ENCODE measurements at places on chromosomes 5 and 9.

DNA sequence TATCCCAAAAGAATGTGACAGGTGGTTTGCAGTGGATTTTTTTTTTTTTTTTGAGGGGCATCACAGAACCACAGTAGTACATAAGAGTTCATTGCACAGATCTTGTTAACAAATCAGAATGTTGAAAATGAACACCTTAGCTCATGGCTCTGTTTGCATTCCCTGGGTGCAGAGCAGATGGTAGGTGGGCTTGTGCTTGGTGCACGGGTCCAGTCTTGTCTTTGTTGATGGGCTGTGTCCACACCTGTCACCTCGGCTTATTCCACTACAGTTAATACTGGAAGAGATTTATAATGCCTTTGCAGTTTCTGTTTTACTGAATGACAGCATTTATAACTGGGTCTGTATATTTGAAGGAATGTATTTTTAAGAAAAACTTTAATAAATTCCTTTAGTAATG, 146.6 kb downstream of the KDM4C start:
- no peak for DNase-seq

- DNase-seq = no peak
Measured at GRCh38 chr5:81922854-81923279, 49.0 kb upstream of the ATG10 start.

DNA sequence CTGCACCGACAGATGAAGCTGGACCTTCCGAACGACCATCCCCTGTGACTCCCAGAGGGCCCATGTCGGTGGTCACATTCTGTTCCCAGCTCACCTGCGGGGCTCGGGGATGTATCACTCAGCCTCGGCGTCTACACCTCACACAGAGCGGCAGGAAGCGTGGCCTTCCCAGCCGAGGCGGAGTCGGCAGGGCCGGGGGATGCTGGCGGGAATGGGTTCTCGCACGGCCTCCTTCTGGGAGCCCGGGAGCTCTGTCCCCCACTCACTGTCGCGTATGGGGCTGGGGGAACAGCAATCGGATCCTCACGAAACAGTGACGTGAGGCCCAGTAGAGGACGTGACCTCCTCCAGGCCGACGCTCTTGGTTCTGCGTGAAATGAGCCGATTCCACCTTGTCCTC, 20.4 kb downstream of the NACC2 start:
- no peak for DNase-seq

- no peak for DNase-seq
Measured at GRCh38 chr9:90737742-90738141, 63.9 kb upstream of the SYK start.

GRCh38 chr9:112605518-112605917, 112.4 kb downstream of the INIP start:
- no peak for DNase-seq

- DNase-seq = no peak
Measured at GRCh38 chr9:89023740-89024139, 32.5 kb downstream of the S1PR3 start.

- no peak for DNase-seq
Measured at GRCh38 chr5:15835514-15835913, 335.5 kb downstream of the FBXL7 start.

DNA sequence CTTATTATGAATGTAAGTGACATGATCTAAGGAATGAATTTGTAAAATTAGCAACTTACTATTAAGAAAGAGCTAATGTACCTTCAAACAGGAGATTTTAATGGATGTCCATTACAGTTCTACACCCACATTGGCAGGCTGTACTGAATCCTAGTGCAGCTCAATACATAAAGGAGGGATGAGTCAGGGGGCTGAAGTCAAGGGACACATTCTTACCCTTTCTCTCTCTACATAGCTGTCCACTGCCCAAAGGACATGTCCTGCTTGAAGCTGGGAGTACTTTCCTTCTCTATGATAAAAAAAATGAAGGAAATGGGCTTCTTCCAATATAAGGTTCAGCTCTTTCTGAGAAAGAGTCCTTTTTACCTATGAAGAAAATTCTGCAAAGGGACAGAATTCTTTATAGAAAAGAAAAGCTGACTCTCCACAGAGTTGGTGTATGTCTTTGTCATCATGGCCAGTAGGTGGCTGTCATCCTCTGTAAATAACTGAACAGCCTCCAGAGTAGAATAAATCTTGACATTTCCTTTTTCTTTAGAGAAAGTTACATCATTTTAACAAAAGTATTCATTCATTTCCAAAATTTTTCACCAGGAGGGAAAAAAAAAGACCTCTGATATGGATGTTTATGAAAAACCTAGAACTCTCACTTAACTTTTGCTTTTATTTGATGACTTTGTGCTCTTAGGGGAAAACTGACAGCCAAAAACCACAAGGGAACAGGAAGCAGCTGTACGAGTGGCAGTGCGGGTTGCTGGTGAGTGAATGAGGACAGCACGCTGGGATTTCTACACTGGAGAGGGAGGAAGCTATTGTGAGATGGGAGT, 13.1 kb upstream of the IFNA14 start:
- peak; percentile 23 for DNase-seq

DNA sequence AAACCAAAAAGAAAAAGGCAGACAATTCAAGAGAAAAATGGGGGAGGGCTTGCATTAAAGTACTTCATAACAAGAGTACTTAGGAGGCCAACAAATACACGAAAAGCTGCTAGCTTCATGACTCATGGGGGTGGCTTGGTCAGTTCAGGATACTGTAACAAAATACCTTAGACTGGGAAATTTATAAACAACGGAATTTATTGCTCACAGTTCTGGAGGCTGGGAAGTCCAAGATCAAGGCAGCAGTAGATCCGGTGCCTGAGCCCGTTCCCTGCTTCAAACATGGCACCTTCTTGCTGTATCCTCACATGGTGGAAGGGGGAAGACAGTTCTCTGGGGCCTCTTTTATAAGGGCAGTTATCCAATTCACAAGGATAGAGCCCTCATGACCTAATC, 111.4 kb downstream of the C9orf50 start:
- DNase-seq = no peak

GRCh38 chr5:1110307-1111240, 1.3 kb downstream of the SLC12A7 start:
- no peak for DNase-seq

Data from CD4-positive, alpha-beta T cell treated with Interleukin-21 for 1 hour (primary cell).